Vagina (tissue), 2 donors: ENCODE measurements at places on chromosomes 11 and 22. TPM values are rescaled to one million over a fixed set of nuclear protein-coding genes. Genes with fewer than 3 reads are reported as not detected.

Gene MS4A3
- total RNA-seq: not detected

Gene SEPTIN5
- total RNA-seq: 67.3 TPM

Gene DDI1
- total RNA-seq: not detected

Gene HBG1
- total RNA-seq: not detected

DNA sequence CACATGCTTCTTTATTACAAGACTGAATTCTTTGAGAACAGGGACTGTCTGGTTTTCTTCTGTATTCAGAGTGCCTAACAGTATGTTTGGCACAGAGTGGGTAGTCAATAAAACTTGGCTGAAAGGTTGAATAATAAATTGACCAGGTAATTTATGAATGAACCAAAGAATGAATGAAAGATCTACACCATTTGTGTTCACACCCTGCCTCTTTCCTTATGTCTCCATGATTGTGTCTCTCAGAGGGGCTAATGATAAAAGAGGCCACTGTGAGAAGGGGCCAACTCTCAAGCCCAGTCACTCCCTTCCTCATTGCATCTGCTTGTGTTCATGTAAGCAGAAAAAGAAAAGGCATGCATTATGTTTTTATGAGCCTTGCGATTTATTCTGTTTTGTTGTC lies 569.7 kb upstream of the TENM4 start:
- DNase-seq: no peak

- no peak for DNase-seq
Observed at GRCh38 chr11:119030029-119030328, 698 bp downstream of the SLC37A4 start.

DNA sequence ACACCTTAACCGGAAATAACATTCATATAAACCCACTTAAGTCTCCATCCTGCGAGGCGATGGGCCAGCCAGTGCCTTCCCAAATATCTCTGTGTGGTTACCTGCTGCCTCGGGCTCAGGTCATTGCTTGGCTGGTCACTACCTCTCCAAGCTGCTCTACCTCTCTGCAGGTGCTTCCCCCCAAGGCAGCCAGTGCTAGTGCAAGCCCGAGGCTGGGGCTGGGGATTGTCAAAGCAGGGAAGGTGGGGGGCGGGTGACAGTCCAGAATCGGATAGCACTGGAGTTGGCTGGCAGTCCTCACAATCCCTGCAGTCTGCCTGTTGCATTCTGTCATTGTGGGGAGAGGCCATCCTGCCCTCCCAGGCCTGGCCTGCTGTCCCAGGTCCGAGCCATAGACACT lies 11.1 kb downstream of the MCHR1 start:
- no peak for DNase-seq

DNA sequence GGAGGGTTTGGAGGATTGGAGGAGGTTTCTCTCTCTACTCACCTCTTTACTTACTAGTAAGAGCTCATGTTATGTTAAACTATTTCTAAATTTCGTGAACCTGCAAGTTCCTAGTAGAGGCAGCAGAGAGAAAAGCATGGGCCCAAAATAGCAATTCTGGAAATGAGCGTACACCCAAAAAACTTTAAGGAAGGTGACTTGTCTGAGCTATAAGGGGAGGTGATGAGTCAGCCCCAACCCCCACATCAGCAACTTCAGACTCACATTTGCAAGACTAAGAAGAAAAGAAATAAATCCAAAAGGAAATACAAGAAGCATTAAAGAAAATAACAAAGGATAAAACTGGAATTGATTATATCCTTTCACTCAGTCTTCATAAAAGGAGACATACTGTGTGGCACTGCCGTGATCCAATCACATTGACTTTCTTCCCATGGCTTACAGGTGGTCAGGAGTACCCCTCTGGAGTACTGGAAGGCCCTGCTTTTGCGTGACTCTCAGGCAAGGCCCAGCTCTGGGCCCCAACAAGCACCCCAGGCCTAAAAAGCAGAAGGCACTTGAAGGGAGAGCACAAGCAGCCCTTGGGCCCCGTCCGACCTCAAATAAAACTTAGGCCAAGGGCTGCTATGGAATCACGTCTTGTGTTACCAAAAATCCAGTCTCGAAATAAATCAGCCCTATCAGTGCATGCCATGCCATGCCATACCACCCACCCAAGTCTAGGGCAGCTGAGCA lies 14.3 kb downstream of the PACSIN2 start:
- DNase-seq: no peak

- DNase-seq: peak; percentile 89
Observed at GRCh38 chr11:102111787-102112508, 1.7 kb downstream of the YAP1 start.

- DNase-seq: no peak
Observed at GRCh38 chr11:80173371-80174136, 732.7 kb upstream of the TENM4 start.
